ENCODE measurements at places on chromosomes 5 and 9.

GRCh38 chr9:113807173-113808061 lies 68.7 kb upstream of the ZNF618 start:
- DNase-seq: peak; percentile 38

DNA sequence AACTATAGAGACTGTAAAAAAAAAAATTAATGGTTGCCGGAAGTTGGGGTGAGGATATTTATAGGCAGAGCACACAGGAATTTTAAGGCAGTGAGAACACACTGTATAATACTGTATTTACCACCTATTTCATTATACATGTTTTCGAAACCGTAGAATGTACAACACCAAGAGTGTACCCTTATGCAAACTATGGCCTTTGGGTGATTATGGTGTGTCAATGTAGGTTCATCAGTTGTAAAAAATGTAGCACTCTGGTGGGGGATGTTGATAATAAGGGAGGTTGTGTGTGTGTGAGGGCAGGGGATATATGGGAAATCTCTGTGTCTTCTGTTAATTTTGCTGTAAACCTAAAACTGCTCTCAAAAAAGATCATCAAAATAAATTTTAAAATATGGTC lies 791.7 kb upstream of the CDH10 start:
- no peak for DNase-seq

DNA sequence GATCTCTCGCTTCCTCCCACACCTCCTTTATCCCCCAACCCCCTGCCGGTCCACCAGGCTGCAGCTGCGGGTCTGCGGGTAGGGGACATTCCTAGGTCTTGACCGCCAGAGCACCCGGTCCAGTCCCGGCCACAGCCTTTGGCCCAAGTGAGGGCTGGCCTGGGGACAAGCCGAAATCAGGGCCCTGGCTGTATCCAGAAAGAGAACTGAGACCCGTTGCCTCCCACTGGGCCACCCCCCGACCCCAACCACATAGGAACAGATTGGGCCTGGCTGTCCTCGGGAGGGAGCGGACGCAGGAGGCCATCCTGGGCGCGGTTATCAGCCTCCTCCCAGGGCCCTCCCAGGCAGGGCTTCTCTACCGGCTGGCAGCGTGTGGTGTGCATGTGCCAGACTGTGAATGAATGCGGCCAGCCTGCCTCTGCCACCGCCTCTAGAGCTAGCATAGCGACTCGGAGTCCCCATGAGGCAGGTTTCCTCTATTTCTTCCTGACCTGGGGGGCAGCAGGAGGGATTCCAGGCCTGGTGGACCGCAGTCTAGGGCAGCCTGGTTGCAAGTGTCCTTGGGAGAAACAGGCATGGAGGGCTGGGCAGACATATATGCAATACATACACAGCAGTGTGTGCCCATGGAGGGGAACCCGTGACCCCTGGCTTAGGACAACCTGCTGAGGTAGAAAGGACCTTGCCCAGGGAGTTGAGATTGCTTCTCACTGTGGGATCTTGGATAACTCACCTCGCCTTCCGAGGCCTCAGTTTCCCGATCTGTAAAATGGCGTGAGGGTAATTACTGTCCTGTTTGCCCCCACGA lies 1.2 kb downstream of the N4BP3 start:
- DNase-seq: peak; percentile 54

GRCh38 chr9:31394015-31394473 lies 990.4 kb upstream of the ACO1 start:
- DNase-seq: no peak

DNA sequence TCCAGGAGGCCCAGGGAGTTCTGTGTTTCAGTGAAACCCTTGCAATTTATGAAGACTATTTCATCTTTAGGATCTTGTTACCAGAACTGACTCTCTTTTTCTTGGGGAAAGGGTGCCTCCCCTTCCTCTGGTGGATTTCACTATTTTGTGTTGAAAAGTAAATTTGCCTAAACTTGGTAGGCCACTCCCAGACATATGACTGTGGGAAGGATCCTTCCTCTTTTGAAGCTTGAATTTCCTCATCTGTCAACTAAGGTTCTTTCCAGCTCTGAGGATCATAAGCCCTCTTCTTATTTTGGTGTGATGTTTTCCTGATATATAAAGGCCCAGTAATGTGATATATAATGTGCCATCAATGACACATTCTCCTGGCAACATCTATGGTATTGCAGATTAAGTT lies 59.1 kb upstream of the ZFAND5 start:
- DNase-seq: no peak

- DNase-seq: no peak
Measured at GRCh38 chr9:19410594-19410993, 1.8 kb downstream of the ACER2 start.

GRCh38 chr9:70218767-70219166 lies 40.0 kb upstream of the SMC5 start:
- no peak for DNase-seq

- DNase-seq: no peak
Measured at GRCh38 chr9:109908459-109909390, 128.7 kb downstream of the PALM2AKAP2 start.

DNA sequence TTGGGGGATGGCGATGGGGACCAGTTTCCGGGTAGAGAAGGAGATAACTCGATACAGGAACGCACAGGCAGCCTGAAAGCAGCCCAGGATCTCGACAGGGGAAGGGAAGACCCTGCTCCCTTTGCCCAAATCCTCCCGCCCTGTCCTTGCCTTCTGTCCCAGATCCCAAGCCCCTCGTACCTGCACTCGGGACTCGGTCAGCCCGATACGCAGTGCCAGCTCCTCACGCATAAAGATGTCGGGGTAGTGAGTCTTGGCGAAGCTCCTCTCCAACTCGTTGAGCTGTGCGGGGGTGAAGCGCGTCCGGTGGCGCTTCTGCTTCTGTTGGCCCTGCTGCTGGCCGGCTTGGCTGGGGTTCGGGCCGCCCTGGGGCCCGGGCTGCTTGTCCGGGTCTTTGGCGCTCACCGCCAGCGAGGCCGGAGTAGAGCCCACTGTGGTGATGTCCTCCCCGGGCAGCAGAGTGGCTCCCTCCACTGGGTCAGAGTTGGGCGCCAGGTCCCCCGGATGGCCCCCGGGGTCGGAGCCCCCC lies 1.8 kb downstream of the OTP start:
- no peak for DNase-seq

- no peak for DNase-seq
Measured at GRCh38 chr5:152990649-152991048, 499.8 kb upstream of the GRIA1 start.

GRCh38 chr5:93096561-93096960 lies 484.5 kb downstream of the NR2F1-AS1 start:
- no peak for DNase-seq

DNA sequence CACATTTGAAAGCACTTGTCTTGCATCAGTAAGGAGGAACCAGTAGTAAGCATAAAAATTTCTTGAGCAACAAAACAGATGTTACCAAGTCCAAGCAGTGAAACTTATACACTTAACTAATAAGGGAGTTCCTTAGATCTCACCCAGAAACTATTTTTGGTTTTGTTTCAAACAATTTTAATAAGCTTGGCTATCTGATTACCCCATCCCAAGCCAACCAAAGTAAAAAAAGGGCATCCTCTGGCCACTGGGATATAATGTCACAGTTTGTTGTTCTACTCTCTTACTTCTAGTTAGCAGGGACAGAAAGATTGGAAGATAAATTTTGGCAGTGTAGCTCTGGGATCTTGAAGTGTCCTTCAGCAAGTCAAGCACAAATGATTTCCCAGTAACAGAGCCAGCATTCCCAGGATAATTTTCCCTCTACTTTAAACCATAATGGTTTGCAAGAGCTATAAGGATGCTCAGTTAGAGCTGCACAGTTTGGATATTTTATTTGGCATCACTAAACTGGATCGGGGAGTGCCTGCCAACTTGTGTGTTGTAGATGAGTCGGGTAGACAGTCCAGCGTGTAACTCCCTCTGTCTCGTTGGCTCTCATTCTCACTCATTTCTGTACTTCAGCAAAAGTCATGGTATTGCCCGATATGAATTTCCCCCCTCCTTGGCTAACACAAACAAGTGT lies 161.9 kb upstream of the HMHB1 start:
- DNase-seq: no peak

DNA sequence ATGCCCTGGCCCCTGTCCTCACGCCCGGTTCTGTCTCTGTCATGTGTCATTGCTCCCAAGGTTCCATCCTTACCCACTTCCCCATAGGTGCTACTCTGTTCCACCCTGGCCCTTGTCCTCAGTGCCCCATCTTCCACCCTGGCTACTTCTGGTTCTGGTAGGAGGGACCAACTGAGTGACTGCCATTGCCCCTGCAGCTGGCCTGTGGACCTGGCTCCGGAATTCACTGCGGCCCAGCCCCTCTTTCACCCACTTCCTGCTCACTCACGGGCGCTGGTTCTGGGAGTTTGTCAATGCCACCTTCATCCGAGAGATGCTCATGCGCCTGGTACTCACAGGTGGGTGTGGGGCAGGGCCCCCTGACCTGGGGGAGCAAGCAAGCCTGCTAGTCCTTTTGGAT lies 7.4 kb downstream of the PTGS1 start:
- no peak for DNase-seq

DNA sequence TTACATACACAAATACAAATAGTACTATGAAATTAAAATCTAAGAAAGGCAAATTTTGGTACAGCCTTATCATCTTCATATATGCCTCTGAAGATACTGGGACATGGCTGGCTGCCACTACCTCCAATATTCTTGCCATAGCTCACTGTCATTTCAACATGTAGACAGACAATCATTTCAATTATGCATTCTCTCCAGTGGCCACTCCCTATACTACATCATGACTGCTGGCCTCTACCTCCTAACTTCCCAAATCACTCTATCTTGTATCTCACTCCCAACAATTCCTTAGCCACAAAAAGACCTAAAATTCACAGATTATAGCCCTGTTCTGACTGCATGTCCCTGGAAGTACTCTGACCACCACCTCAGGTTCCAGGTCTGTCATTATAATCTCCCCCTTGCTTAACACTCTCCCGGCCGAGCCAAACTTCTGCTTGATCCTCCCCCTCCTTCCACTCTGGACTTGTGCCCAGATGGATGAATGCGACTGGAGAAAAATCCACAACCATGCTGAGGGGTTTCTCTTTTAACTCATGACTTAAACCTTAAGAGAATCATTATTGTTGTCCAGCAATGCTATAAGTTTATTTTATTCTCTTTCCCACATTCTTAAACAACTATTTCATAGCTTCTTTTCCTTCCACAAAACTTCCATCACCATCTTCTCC lies 225.3 kb upstream of the TLE4 start:
- DNase-seq: no peak

DNA sequence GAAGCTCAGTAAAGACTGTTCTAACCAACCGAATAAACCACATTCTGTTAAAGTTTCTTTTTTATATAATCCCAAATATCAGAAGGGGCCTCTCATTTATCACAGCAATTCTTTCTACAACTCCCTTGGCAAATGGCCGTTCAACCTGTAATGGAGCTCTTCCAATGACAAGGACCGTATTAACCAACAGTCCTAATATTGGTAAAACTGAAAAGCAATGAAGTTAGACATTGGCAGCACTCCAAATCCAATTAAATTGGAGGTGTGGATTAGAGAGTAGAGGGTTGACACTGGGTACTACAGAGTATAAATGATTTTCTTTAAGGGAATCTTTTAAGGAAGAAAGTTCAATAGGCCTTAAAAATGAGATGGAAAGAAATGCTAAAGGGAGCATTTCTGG lies 842 bp downstream of the TMED7 start:
- DNase-seq: no peak

GRCh38 chr9:72667181-72667580 lies 145.8 kb downstream of the TMC1 start:
- DNase-seq: no peak

DNA sequence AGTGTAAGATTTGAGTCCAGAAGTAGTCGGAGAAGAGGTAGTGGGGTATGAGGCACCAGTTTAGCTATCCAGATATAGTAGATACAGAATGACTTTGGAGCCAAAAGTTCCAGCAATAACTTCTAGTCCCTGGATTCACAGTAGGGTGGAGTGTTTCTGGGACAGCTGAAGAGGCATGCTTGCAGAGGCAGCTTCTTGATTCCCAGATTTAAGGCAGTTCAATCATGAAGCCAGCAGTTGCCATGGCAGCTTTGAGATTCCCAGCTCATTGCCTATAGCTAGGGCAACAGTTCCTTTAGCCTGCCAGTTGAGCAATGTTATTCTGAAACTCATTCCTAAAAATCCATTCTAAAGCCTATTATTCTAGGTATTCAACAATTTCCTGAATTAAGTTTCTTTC lies 79.2 kb downstream of the LIX1 start:
- no peak for DNase-seq

DNA sequence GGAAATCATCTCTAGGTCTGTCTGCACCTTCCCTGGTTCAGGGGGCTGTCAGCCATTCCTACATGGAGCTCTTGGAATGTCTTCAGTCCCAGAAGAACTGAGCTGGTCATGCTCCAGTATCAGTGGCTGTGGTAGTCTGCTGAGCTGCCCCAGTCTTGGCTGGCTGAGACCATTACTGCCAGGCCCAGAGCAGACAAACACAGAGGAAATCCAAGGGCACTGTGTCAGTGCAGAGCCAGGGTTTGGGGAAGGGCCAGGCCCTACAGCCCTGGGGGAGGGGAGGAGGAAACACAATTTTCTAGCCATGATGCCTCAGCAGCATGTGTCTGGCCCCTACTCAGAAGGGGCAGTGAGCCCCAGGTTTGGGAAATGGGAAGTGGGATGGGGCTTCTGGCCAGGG lies 58.4 kb downstream of the ARHGEF37 start:
- DNase-seq: no peak

DNA sequence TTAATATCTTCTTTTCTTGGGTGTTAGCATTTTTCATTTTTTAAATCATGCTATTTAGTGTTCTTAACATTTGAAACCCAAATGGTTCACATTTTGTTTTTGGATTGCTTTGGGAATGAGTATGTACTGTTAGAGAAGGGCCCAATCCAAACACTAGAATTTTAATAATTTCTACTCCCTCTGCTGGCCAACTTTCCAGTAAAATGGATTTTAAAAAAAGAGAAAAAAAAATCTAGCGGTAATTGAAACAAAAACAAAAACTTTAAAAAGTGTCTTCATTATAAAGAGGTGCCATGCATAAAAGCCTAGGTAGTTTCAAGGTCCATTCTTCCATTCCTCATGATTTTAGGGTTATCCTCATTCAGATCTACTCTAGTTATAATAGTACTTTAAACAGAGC lies 32.1 kb upstream of the RICTOR start:
- DNase-seq: no peak

DNA sequence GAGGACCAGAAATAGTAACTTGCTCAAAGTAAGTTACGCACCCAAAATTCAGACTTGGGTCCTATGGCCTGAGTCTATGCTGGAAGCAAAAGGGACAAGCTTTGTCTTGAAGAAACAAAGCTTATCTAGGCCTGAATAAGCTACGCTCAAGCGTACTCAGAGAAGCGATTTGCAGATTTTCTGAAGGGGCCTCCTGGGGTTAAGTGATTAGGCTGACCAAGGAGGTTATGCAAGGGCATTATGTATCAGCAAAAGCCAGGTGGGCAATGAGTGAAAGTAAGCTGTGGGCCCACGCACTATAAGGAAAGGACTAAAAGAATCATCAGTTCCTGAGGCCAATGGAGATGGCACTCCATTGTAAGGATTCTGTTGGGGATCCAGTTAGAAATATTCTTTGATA lies 122.1 kb downstream of the SNX18 start:
- DNase-seq: no peak

- peak; percentile 38 for DNase-seq
Measured at GRCh38 chr9:5186416-5187169, 1.2 kb upstream of the INSL6 start.
